ENCODE measurements at places on chromosomes 2 and 18. TPM values are rescaled to one million over a fixed set of nuclear protein-coding genes. Genes with fewer than 3 reads are reported as not detected.

GAL3ST2 gene
- 0.48 TPM for total RNA-seq

- H3K4me3 ChIP-seq, result no peak overlapping the region
- DNase-seq, result no peak
- H3K27me3 ChIP-seq, result no peaks in the 10 kb centered on the region
- no peak overlapping the region for H3K27ac ChIP-seq
These were observed 64.8 kb upstream of the PID1 start for GRCh38 chr2:229335877-229336346.

GRCh38 chr2:46970334-46971288, 55.0 kb upstream of the MCFD2 start:
- H3K36me3 ChIP-seq, result peaks cover 16% of the 10 kb centered on the region
- no peak overlapping the region for H3K4me3 ChIP-seq
- H3K4me1 ChIP-seq, result peaks cover 10% of the 10 kb centered on the region
- no peaks in the 10 kb centered on the region for H3K27me3 ChIP-seq
- DNase-seq, result no peak

DNA sequence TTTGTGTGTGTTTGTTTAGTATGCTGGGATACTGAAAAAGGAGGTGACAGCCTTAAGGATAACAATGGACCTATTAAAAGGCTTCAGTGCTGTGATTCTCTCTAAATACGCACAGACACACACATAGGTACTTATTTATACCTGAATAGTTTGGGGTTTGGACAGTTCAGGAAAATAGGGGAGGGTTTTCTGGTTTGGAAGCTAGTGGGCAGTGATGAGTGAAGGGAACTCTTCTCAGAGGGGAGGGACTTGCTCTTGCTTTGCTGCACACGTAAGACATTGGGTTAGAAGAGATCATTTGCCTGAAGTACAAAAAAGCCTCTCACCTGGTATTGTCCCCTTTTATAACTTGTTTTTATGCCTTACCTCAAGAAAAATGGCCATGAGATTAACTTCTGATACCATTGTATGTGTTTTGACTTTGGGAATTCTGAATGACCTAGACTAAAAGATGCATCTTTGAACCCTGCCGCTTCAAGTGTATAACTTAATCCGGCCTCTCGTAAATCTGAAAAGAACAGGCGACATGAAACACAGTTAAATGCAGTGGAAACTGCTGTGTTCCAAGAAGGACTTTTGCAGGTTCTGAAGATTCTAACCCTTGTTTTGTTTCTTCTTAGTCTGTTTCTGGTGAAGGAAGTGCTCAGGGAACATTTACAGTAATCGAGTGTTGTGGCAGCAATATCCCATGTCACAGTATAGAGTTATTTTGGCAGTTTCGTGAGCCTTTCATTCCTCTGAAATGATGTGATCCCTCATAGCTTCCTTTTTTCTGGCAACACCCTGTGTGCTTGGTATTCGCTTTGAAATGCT, 2.5 kb downstream of the CRIM1 start:
- peaks cover 11% of the 10 kb centered on the region for H3K27me3 ChIP-seq
- DNase-seq, result no peak

DNA sequence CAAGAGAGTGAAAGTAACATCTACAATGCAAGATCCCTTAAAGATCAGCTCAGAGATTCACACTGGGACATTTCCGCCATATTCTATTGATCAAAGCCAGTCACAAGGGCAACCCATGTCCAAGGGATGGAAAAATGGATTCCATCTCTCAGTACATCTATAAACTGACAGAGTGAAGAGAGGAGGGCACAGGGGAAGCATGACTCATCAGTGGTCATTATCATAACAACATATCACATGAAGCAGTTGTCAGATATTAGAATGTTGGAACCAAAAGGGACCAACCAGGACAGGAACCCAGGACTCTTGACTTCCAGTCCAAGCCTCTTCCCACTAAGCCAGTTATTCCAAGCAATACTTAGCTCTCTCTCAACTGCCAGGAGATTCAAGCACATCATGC, 54.9 kb upstream of the IGFBP2 start:
- H3K4me1 ChIP-seq, result no peaks in the 10 kb centered on the region
- H3K4me3 ChIP-seq, result no peak overlapping the region
- peaks cover 2% of the 10 kb centered on the region for H3K27me3 ChIP-seq
- H3K36me3 ChIP-seq, result no peaks in the 10 kb centered on the region
- H3K27ac ChIP-seq, result no peak overlapping the region

GRCh38 chr2:218465987-218466633, 47.2 kb downstream of the VIL1 start:
- H3K27me3 ChIP-seq, result no peaks in the 10 kb centered on the region
- no peaks in the 10 kb centered on the region for H3K36me3 ChIP-seq
- no peak overlapping the region for H3K27ac ChIP-seq
- no peak for DNase-seq
- H3K4me3 ChIP-seq, result no peak overlapping the region
- H3K4me1 ChIP-seq, result no peaks in the 10 kb centered on the region

Data from GM12878 (cell line).